ENCODE measurements at places on chromosomes 13 and 19.

DNA sequence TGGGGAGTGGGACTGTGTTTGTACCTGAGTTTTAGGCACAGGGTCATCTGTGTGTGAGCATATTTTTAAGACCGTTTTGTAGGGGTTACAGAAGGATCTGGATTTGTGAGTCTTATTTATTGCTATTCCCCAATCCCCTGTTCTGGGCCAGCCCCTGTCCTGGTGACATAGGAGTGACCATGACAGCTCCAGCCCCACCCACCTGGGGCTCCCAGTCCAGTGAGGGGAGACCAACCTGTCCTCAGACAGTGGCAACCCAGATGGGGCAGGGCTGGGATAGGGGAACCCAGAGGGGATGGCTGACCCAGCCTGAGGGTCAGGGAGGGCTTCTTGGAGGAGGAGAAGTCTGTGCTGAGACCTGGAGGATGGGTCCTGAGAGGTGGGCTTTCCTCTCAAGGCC, 10.7 kb downstream of the TMEM160 start:
- no peak for DNase-seq

DNA sequence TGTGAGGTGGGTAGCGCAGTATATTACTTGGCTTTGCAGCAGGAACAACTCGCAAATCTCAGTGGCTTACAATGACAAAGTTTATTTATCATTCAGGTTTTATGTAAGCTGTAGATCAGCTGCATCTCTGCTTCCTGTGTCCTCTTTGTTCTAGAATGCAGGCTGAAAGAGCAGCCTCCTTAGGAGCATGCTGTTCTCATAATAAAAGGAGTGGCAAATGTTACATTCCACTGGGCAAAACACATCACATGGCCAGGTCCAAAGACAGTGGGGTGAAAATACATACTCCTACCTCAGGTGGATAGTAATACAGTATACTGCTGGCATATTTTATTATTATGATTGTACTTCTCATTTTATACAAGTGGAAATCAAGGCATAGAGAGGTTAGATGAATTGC, 1.2 kb upstream of the CSNK1A1L start:
- no peak for DNase-seq

- no peak for DNase-seq
Observed at GRCh38 chr13:64130171-64130570, 2714.5 kb upstream of the PCDH20 start.

DNA sequence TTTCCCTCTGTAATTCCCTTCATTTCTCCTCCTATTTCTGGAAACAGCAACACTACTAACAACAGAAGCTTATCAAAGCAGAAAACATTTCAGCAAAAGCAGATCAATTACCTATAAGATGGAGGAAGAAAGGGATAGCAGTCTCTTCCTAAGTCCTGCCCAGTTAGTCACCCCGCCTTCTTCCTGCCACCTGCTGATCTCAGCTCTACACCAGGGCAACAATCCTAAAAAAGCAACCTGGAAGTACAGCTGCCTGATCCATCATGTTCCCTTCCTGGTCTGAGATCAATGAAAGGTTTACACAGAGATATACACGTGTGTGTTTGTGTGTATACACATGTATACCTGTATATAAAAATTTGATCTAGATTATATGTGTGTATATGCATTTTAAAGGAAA, 59.4 kb downstream of the TSC22D1 start:
- no peak for DNase-seq

DNA sequence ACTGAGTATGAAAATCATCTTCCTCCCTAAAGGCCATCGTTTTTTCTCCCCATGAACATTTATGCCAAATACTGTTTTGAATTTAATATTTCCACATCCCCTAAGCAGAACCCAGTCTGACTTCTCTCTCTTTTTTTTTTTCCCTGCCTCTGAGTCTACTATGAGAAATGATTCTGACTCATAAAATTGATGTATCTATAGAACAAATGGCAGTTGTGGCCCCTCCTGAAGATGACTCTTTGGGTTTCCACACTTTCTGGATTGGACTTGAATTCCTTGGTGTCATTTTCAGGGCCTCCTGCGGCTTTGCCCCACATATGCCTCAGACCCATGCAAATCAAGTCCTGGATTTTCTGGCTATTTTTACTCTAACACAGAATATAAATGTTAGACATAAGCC, 22.7 kb upstream of the NAXD start:
- no peak for DNase-seq
